ENCODE measurements at places on chromosomes 5 and 9. TPM values are rescaled to one million over a fixed set of nuclear protein-coding genes. Genes with fewer than 3 reads are reported as not detected.

NSG2 gene
- polyA plus RNA-seq, result 0.78 TPM

ST8SIA4 gene
- 3.9 TPM for polyA plus RNA-seq

GCNT1 gene
- 5.6 TPM for polyA plus RNA-seq

OLFM1 gene
- polyA plus RNA-seq, result 4.7 TPM

FAM240B gene
- polyA plus RNA-seq, result 0.10 TPM

CDK5RAP2 gene
- 73.2 TPM for polyA plus RNA-seq

EPB41L4A gene
- polyA plus RNA-seq, result 21.4 TPM

SPINK13 gene
- 0.81 TPM for polyA plus RNA-seq

MCC gene
- 29.4 TPM for polyA plus RNA-seq

FAM53C gene
- 39.7 TPM for polyA plus RNA-seq

PTBP3 gene
- 95.1 TPM for polyA plus RNA-seq

FOXD4 gene
- 0.73 TPM for polyA plus RNA-seq

SPATA31C1 gene
- polyA plus RNA-seq, result 0.55 TPM

OR1L4 gene
- polyA plus RNA-seq, result not detected

SLC46A2 gene
- polyA plus RNA-seq, result 0.16 TPM

PCA3 gene
- polyA plus RNA-seq, result 1.3 TPM

TLX3 gene
- polyA plus RNA-seq, result not detected

PPP2CA gene
- polyA plus RNA-seq, result 236 TPM

ELOVL7 gene
- 16.1 TPM for polyA plus RNA-seq

DNAJC18 gene
- 19.8 TPM for polyA plus RNA-seq

NMUR2 gene
- polyA plus RNA-seq, result 0.22 TPM

NEUROG1 gene
- polyA plus RNA-seq, result not detected

FOXD4L6 gene
- not detected for polyA plus RNA-seq

AQP7 gene
- 33.7 TPM for polyA plus RNA-seq

SH3TC2 gene
- polyA plus RNA-seq, result 0.65 TPM

NIM1K gene
- polyA plus RNA-seq, result 0.62 TPM

PCDHAC1 gene
- polyA plus RNA-seq, result 0.10 TPM

ARL14EPL gene
- not detected for polyA plus RNA-seq

POU5F2 gene
- polyA plus RNA-seq, result 0.06 TPM

GLDC gene
- 21.0 TPM for polyA plus RNA-seq

CDH9 gene
- 7.3 TPM for polyA plus RNA-seq

GMCL2 gene
- polyA plus RNA-seq, result not detected

GPSM1 gene
- polyA plus RNA-seq, result 46.7 TPM

CCDC192 gene
- 1.1 TPM for polyA plus RNA-seq

DRD1 gene
- 0.04 TPM for polyA plus RNA-seq

BTNL8 gene
- 0.56 TPM for polyA plus RNA-seq

ITK gene
- polyA plus RNA-seq, result 0.22 TPM

SLC6A18 gene
- 2.5 TPM for polyA plus RNA-seq

NCS1 gene
- polyA plus RNA-seq, result 29.6 TPM

BTNL9 gene
- polyA plus RNA-seq, result 14.7 TPM

CDC20B gene
- 0.63 TPM for polyA plus RNA-seq
